NCI-H187 treated with DMSO at 0.1 percent for 48 hours (cell line): ENCODE measurements at places on chromosomes 5 and 9.

DNA sequence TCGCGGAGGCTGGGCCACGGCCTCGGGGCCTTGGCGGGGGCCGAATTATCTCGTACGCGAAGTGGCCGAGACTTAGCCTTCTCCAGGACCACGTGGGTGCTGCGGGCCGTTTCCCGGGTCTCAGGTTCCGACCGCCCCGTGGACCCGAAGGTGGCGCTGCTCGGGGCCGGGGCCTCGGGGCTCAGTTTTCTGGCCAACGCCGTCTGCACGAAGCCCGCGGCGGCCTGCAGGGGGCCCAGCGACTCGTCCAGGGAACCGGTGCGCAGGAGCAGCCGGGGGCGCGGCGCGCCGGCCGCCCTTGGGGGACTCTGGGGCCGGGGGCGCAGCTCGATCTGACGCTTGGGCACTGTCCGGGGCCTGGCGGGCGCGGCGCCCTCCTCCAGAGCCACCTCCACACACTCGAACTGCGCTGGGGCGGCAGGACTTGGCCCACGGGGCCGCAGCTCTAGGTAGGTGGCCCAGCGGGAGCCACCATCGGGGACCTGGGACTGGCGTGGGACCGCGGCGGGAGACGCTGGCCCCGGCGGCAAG lies 716 bp downstream of the PROB1 start:
- DNase-seq, result no peak

GRCh38 chr5:89293810-89294209 lies 410.8 kb upstream of the MEF2C start:
- DNase-seq, result no peak

DNA sequence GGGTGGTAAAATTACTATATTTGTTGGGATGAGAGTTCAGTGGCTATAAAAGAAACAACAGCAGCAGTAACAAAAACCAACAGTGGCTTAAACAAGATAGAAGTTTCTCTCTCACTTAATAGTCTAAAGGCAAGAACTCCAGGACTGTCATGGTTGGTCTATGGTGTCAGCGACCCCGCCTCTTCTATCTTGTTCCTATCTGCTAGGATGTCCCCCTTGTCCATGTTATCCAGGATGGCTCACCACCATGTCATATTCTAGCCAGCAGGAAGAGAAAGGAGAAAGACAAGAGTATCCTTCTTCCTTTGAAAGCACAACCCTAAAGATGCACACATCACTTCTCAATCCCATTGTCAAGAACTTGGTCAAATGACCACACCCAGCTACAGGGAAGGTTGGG lies 11.3 kb upstream of the OTP start:
- DNase-seq, result no peak

- DNase-seq, result no peak
These were observed 807.7 kb downstream of the MTRR start for GRCh38 chr5:8676695-8677094.

DNA sequence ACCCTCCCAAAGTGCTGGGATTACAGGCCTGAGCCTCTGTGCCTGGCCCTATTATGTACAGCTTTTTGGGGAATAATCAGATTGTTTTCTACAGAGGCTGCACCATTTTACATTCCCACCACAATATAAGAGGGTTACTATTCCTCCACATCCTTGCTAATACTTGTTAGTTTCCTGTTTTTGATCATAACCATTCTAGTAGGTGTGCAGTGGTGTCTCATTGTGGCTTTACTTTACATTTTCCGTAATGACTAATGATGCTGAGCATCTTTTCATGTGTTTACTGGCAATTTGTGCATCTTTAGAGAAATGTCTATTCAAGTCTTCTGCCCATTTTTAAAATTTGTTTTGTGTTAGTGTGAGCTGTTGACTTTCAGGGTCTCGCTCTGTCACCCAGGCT lies 18.3 kb downstream of the PTPN3 start:
- DNase-seq, result no peak

GRCh38 chr9:13479096-13479495 lies 199.6 kb upstream of the MPDZ start:
- DNase-seq, result no peak

DNA sequence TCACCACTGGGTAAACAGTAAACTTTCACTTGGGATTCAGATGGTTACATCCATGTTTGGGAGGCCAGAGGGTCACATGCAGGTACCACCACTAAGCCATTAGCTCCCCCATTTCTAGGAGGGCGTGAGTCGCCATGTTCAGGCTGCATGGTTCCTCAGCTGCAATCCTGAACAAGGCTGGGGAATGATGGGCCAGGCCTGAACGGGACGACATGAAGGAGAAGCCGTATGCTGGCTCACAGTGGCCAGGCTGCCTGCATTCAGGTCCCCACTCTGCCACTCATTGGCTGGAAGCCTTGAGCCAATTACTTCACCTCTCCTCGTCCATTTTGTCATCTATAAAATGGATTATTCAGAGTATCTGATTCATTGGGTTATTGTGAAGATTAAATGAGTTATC lies 9.0 kb upstream of the FBP2 start:
- no peak for DNase-seq

DNA sequence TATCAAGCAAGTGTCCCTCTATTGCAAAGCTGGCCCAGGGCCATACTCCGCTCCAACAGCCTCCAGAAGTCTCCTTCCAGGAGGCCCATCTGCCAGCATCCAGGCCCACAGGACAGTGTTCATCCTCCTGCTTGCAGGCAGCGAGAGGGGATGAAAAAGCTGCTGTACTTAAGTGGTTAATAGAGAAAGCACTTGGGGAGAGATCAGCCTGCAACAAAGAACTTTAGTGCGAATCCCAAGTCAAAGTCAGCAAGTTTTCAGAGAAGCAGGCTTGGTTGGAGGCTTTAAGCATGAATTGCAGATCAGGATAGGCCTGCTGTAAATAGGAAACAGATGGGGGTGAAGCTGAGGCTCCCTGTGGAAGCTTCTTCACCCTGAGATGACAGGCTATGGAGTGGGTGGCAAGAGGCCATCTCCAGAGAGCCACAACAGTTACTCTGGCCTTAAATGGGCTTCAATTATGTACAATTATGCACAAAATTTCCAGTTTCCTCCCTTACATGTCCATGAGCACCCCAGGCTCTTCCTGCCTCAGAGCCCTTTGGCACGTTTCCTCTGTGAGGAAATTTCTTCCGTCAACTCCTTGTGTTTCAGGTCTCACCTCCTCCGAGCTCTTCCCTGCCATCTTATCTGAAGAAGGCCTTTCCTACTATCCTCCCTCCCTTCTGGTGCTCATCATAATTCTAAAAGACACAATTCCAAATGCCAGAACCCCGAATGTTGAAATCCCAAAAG lies 98.0 kb upstream of the NR3C1 start:
- DNase-seq, result no peak

DNA sequence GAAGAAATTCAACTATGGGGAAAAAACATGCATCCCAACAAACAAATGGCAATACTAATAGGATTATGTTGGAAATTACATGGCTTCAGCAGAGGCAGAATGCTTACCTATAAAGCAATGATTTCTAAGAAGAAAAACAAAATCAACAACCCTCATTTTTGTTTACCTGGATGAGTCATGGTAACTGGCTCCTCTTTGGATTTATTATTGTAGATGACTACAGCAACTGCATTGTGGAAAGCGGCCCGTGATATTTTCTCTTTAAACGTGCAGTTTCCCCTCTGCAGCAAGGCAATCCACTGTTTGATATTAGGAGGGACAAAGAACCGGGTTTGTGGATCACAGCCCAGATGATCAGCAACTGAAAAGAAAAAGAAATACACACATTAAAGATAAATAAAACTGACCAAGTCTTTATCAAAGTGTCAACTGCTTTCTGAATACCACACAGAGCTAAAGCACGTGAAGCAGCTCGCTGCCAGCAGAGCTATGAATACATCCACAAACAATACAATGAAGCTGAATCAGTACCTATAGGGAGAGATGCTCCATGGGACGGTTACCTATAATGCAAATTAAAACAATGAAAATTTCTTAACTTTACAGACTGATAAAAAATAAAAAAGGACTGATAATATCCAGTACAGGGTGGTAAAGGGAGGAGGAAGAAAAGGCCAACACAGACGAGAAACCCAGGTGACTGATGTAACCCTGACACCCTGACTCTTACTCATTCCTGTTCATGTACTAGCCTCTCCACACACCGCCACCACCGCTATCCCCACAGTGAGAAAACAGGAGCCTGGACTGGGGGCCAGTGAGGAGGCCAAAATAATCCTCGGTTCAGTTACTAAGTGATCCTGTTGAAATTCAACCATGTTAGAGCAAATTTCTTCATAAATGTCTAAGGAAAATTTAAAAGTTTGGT lies 31.0 kb downstream of the RNF130 start:
- DNase-seq, result no peak

- DNase-seq, result no peak
These were observed 16.5 kb upstream of the RLN2 start for GRCh38 chr9:5321058-5321457.

- DNase-seq, result no peak
These were observed 1.6 kb upstream of the OXCT1 start for GRCh38 chr5:41871852-41872251.
